IPS-NIHi11 (cell line): ENCODE measurements at places on chromosomes 12 and 14.

DNA sequence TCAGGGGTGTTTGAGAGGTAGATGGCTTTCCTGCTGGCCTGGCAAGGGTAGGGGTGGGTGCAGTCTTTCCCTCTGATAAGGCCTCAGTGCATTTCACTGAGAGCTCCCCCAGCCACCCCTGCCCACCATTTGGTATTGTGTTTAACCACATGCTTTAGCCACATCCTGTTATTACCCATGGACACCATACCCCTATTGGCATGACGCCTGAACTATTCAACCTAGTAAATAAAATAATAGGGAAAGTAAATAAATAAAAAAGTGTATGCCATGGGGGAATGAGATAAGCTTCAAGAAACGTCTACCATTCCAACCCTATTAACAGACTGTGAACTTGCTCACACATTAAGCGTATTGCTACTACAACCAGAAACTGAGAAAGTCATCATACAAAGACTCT is 7.6 kb upstream of the LGR5 start:
- DNase-seq: no peak

GRCh38 chr14:105168979-105169507 is 467 bp upstream of the JAG2 start:
- peak; percentile 85 for DNase-seq

- DNase-seq: no peak
These were observed 39.3 kb upstream of the SRP54 start for GRCh38 chr14:34943506-34943905.

GRCh38 chr12:116539905-116540482 is 19.2 kb upstream of the MAP1LC3B2 start:
- DNase-seq: no peak

DNA sequence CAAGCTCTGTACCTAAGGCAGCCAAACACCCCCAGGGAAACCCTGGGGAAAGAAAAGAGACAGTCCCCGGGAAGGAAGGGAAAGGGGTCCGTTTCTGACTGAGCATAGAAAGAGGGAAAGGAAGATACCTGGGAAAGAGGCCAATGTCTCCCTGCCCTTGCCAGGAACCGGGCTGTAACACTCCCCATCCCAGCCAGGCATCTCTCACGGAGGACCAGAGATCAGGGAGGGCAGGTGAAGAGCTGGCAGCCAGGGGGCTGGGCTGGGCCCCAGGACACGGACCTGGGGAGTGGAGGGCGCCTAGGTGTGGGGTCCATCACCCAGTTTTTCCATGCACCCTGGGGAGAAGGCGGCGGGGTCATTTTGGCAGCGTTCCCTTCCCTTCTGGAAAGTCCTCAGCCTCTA is 18.9 kb upstream of the PLEKHH1 start:
- no peak for DNase-seq

DNA sequence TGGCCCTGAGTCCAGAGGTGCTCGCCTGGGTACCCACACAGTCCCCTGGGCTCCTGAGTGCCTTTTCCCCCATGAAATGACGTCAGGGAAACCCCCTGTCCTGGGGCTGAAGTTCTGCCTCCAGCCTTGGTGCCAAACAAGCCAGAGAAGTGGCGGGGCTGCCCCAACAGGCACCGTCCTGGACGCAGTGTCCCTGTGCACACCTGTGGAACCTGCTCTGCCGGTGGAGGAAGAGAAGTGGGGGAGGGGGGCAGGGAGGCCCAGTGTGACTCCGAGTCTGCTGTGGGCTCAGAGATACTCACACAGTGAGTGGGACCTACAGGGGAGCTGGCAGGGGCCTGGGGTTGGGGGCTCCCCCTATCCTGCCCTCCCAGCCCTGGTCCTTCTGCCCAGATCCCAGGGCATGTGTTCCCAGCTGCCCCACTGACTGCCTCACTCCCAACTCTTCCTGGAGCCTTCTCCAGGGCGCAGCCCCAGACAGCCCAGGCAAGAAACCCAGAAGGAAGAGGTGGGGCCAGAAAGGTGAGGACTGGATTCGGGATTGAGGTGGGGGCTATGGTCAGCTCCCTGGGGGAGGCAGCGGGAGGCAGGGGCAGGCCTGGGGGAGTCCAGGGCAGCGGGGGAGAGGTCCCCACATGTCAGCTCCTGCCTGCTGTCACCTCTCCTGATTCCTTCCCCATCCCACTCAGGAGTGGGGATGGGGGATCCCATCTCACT is 24.7 kb downstream of the CCDC85C start:
- peak; percentile 30 for DNase-seq
